ENCODE measurements at places on chromosomes 6 and 20. TPM values are rescaled to one million over a fixed set of nuclear protein-coding genes. Genes with fewer than 3 reads are reported as not detected.

- no peak overlapping the region for H3K4me3 ChIP-seq
- H3K4me1 ChIP-seq: peaks cover 22% of the 10 kb centered on the region
- DNase-seq: no peak
- H3K27me3 ChIP-seq: no peaks in the 10 kb centered on the region
- no peak overlapping the region for H3K27ac ChIP-seq
These were observed 46.3 kb upstream of the IYD start for GRCh38 chr6:150322466-150322871.

DNA sequence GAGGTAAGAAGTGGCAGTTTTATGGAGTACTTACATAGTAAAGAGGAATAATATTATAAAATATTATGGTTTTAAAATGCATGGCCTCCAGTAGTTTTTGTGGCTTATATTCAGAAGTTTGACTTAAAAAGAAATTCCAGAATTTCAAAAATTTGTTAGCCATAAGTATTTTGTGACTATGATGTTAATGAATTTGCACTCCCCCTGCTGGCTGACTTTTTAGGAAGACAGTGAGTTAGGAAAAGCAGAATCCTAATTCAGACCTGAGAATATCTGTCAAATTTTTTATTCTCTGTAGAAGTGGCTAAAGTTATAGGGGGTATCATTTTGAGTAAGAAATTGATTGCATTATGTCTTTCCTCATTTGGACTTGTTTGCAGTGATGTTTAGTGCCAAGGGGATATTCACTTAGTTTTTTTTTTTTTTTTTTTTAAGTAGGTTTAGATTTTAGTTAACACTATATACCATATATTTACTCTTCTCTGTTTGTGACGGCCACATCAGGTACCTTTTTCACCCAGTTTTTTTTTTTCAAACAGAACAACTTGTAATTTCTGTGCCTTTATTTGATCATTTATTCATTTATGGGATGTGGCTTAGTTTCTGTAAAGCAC, 40.8 kb downstream of the ZFAND3 start:
- no peak overlapping the region for H3K4me3 ChIP-seq
- no peak overlapping the region for H3K27ac ChIP-seq
- peaks cover 28% of the 10 kb centered on the region for H3K4me1 ChIP-seq
- DNase-seq: no peak
- peaks cover 11% of the 10 kb centered on the region for H3K36me3 ChIP-seq
- no peaks in the 10 kb centered on the region for H3K27me3 ChIP-seq

DNA sequence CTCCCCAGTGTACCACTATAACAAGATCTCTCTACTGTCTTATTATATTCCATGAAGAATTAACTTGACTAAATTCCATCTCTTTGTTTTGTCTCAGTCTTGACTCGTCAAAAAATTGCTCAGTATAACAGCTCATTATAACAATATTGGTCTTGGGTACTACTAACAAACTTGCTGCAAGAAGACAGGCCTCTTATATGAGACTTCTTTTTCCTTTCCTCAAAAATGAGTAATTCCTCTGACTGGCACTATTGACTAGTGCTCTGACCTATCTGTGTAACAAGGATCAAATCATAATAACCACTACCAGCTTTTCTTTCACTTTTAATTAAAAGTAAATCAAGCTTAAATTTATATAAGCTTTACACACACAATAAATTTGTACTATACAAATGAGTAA, 91.3 kb upstream of the THEMIS start:
- no peak overlapping the region for H3K27ac ChIP-seq
- H3K4me1 ChIP-seq: no peaks in the 10 kb centered on the region
- DNase-seq: no peak
- H3K27me3 ChIP-seq: no peaks in the 10 kb centered on the region
- no peaks in the 10 kb centered on the region for H3K36me3 ChIP-seq
- H3K4me3 ChIP-seq: no peak overlapping the region

GRCh38 chr6:142938510-142938909, 6.5 kb downstream of the HIVEP2 start:
- H3K4me3 ChIP-seq: no peak overlapping the region
- H3K27ac ChIP-seq: no peak overlapping the region
- H3K4me1 ChIP-seq: peaks cover 32% of the 10 kb centered on the region
- H3K27me3 ChIP-seq: no peaks in the 10 kb centered on the region
- DNase-seq: no peak

DNA sequence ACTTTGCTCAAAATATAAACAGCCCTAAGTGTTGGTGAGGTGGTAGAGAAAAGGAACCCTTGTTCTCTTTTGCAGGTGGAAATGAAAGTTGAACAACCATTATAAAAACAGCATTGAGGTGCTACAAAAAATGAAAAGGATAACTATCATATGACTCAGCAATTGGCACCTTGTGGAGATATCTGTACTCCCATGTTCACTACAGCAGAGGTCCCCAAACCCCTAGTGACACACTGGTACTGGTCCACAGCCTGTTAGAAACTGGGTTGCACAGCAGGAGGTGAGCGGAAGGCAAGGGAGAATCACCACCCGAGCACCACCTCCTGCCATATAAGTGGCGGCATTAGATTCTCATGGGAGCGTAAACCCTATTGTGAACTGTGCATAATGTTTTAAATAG, 267.4 kb upstream of the THEMIS start:
- H3K36me3 ChIP-seq: no peaks in the 10 kb centered on the region
- H3K27me3 ChIP-seq: no peaks in the 10 kb centered on the region
- H3K27ac ChIP-seq: no peak overlapping the region
- no peak overlapping the region for H3K4me3 ChIP-seq
- no peaks in the 10 kb centered on the region for H3K4me1 ChIP-seq

The RIPOR3 gene
- total RNA-seq: 4.4 TPM

The OR12D3 gene
- total RNA-seq: not detected

GRCh38 chr6:46356543-46356942, 134.7 kb downstream of the RCAN2 start:
- no peak overlapping the region for H3K27ac ChIP-seq
- H3K4me1 ChIP-seq: peaks cover 21% of the 10 kb centered on the region
- no peaks in the 10 kb centered on the region for H3K27me3 ChIP-seq
- H3K4me3 ChIP-seq: no peak overlapping the region
- H3K36me3 ChIP-seq: no peaks in the 10 kb centered on the region
- no peak for DNase-seq

- H3K4me3 ChIP-seq: no peak overlapping the region
- H3K27ac ChIP-seq: no peak overlapping the region
- no peaks in the 10 kb centered on the region for H3K4me1 ChIP-seq
- no peak for DNase-seq
These were observed 459.9 kb downstream of the TBC1D32 start for GRCh38 chr6:120874422-120874821.

The COL9A3 gene
- total RNA-seq: 4.0 TPM

The RIPPLY2 gene
- total RNA-seq: not detected

DNA sequence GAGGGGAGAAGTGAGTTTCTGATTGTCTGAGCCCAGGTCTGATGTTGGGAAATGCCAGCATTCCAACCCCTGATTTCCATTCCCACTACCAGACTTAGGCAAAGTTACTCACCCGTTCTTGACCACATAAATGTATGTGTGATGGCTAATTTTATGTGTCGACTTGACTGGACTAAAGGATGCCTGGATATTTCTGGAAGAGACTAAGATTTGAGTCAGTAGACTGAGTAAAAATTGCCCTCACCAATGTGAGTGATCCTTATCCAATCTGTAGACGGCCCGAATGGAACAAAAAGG, 95.8 kb upstream of the TAB2 start:
- H3K4me1 ChIP-seq: peaks cover 8% of the 10 kb centered on the region
- H3K36me3 ChIP-seq: no peaks in the 10 kb centered on the region
- H3K27me3 ChIP-seq: no peaks in the 10 kb centered on the region
- DNase-seq: no peak
- no peak overlapping the region for H3K27ac ChIP-seq
- H3K4me3 ChIP-seq: no peak overlapping the region

The MLN gene
- total RNA-seq: not detected

Measured in heart left ventricle (tissue), 16 donors.